Ammon's horn (tissue), 1 donor: ENCODE measurements at places on chromosomes 16 and 17.

GRCh38 chr16:85086347-85087291 is 25.7 kb downstream of the CIBAR2 start:
- peak; percentile 57 for DNase-seq

- DNase-seq: no peak
Measured at GRCh38 chr17:77862890-77863813, 95.4 kb upstream of the TNRC6C start.

DNA sequence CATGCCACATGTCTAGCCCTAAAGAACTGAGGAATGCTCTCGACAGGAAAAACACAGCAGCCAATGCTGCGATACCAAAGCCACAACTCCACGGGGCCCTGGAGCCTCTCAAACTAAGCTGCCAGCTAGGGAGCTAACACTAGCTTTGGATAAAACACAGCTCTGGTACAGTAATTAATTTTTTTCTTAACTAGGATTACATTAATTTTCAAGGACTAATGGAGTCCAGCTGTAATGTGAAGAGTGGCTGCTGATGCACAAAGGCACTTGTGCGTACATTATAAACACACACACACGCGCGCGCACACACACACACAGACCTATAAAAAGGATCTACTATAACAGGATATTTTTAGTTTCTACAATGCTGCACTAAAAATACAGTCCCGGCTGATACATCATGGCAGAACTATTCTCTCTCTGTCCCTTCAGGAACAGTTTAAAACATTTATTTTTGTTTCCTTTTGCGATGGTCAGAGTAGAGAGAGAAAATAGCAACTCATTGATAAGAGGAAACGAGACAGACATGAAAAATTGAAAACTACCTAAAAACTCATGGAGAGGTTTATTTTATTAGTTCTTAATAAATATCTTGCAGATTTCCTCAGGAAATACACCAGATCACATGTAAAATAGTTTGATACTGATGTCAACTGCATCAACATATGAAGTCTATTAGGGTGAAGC is 88.5 kb downstream of the SMG6 start:
- DNase-seq: no peak

DNA sequence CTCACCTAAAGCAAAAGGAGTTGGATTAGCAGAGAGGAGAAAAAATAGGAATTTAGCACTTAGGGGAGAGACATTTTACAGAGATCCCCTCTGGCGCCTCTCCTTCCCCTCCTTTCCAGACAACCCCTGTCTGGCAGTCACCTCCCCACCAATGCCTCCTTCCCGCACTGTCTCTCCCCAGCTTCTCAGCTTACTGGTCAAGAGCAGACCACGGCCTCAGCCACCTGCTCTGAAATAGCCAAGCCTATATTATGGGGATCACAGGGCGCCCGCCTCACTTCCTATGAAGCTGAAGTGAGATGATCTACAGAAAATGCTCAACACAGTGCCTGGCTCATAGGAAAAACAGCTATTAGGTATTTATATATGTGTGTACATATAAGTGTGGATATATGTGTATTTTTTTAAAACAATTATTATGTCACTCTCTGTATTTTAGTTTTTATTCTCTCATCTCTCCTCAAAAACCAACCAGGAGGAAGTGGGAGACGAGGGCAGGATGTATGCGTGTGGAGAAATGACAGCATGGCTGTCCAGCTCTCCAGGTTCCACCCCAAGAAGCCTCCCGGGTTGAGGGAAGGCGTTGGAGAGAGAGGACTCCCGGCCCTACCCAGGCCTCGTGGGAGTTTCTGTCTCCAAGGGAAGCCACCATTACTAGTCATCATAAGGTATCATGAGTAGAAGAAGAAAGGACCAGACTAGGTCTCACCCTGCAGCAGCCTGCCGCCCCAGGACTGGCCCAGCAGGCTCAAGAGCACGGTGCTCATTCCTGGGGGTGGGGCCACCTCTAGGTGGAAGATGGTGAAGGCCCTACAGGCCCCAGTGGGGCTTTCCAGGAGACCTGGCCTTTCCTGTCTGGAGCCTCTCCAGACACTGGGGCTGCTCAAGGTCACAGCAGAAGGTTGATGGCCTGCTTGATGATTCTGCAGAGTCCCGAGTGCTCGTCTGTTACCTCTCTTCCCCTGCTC is 27.2 kb downstream of the MAP3K14 start:
- no peak for DNase-seq

DNA sequence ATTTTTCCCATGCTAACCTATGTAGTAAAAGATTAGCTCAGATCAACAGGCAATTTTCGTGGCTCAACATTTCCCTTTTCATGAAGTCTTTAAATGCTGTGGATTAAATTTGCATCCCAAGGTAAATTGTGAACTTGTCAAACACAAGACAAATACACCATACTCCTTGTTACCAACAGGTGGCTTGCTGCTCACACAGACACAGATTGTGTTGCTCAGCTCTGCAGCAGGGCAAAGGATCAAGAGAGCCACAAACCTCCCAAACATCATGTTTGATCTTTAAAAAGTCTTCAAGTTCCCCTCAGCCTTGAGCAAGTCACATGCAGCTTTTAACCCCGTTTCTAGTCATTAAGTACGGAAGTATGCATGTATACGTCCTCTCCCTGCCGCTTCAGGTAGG is 119.6 kb upstream of the CNTNAP4 start:
- DNase-seq: no peak

- DNase-seq: no peak
Measured at GRCh38 chr16:10332241-10332640, 53.6 kb upstream of the ATF7IP2 start.

- no peak for DNase-seq
Measured at GRCh38 chr17:62587554-62587953, 39.9 kb upstream of the MRC2 start.

- no peak for DNase-seq
Measured at GRCh38 chr17:57234061-57234738, 22.1 kb upstream of the MSI2 start.

DNA sequence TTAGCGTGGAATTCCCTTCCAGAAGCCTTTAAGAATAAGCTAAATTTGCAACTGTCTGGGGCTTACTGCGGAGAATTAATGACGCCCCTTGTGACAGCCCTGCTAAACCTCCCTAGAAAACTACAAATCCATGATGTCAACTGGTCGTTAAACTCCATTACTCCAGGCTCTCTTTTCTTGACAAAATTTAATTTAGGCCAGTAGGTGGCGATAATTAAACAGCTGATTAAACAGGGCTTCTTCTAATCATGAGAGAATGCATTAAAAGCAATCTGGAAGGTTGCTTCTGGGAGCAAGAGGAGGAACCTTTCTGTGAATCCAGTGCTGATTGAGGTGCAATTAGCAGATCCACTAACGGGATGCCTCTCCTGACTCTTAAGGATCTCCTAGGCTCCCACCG is 8.1 kb upstream of the NLRP1 start:
- DNase-seq: peak; percentile 46

DNA sequence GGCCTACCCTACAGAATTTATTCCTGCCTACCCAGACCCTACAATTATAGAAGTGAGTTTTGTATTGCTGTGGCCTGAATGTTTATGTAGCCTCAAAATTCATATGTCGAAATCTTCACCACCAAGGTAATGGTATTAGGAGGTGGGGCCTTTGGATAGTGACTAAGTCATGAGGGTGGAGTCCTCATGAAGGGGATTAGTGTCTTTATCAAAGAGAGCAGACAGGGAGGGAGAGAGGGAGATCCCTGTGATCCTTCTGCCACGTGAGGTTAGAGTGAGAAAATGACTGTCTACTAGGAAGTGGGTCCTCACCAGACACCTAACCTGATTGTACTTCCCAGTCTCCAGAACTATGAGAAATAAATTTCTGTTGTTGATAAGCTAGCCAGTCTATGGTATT is 981 bp upstream of the DUXB start:
- no peak for DNase-seq

GRCh38 chr16:66859397-66860068 is 15.3 kb downstream of the CA7 start:
- no peak for DNase-seq

- DNase-seq: no peak
Measured at GRCh38 chr17:40430272-40431230, 12.7 kb upstream of the IGFBP4 start.

DNA sequence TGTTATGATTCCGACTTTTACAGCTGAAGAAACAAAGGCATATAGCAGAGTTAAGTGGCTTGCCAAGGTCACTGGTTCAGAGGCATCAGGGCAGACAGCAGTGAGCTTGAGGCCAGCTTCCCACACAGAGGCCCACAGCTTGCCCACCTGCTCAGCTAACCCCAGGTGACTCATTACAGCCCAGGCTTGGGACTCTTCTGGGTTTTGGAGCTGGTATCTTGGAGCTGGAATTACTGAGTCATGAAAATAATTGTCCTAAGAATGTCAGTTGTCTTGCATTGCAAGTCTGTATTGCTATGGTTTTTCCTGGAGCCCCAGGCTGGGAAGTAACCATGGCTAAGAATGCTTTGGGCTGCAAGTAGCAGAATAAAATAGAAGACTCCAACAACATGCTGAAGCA is 32.4 kb upstream of the IRX3 start:
- no peak for DNase-seq

- DNase-seq: peak; percentile 28
Measured at GRCh38 chr16:48279199-48279598, 31.9 kb upstream of the ABCC11 start.

DNA sequence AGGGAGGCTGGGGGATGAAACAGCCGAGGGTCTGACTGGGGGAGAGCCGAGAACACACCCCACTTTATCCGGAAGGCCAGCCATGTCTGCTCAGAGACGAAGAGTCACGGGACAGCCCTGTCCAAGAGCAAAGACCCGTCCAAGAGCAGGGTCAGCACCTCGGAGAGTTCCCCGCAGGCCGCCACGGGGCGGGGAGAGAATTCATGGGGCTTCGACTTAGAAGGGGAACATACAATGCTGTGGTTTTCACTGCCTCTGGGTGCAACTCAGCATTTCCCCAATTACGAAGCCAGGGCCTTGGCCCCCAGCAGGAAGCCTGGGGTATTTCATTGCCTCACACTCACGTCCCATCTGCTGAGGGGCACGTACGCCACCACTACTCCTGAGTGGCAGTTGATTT is 59.3 kb downstream of the JPH3 start:
- DNase-seq: no peak

GRCh38 chr16:70780546-70780945 is 20.4 kb downstream of the VAC14 start:
- DNase-seq: no peak

GRCh38 chr16:57884655-57885133 is 82.4 kb upstream of the KIFC3 start:
- no peak for DNase-seq

- DNase-seq: no peak
Measured at GRCh38 chr17:82367724-82368524, 3.6 kb upstream of the UTS2R start.

DNA sequence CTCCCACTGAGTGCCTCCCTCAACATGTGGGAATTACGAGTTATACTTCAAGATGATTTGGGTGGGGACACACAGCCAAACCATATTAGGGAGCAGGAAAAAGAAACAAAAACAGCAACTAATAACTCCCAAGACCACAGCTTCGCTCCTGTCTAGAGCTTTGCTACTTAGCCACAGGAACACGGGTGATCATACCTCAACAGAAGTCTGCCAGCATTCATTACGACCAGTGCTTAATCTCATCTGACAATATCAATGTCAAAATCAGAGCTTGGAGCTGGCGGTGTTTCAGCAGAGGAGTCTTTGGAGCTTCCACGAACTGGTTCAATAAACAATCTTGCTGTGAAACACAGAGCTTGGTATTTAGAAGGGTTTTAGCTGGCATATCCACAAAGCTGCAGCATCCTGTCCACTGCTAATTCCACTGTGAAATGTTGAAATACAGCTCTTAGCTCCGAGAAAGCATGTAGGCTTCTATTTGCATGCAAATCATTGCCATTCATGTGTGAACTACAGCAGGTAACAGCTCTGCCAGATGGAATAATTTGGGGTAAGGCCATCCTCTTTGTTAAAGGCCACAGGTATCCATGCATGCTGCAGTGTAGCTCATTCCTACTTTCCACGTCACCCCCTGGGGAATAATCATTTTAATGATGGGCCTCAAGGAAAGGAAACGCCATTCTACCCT is 128.4 kb upstream of the GOT2 start:
- no peak for DNase-seq

GRCh38 chr16:48608452-48608851 is 1.5 kb downstream of the N4BP1 start:
- no peak for DNase-seq

DNA sequence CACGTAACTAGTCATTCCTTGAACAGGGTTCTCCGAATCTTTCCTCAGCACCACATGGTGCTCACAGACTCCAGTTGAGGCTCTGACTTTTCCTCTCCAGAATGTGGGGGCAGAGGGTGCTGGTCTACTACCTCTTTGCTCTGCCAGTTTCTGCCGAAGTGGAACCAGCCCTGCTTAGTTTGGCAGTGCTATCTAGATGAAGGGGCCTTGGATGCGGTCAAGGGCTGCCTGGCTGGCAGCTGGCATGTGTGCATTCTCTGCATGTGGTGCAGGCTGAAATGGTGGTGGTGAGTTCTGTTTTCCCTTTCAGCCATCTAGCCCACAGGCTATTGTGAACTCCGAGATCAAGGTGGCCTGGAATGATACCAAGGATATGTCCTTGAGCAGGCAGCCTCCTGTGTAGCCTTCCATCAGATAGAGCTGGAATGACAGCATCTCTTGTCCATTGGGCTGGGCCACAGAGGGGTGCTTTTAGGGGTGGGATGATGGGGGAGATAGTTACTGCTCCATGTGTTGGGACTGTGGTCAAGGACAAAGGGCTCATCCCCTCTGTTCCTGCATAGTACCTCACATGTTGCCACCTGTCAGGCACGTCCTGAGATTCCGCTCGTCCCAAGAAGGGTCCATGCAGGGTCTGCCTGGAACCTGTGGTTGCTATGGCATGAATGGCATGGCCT is 2.0 kb downstream of the DYNLL2 start:
- DNase-seq: no peak

GRCh38 chr16:85959686-85960085 is 60.7 kb downstream of the IRF8 start:
- DNase-seq: no peak

GRCh38 chr17:61378658-61379456 is 20.8 kb upstream of the TBX2 start:
- DNase-seq: no peak

GRCh38 chr17:8940866-8941471 is 24.5 kb downstream of the PIK3R5 start:
- DNase-seq: no peak

- DNase-seq: no peak
Measured at GRCh38 chr17:51230306-51230705, 29.5 kb downstream of the MBTD1 start.

DNA sequence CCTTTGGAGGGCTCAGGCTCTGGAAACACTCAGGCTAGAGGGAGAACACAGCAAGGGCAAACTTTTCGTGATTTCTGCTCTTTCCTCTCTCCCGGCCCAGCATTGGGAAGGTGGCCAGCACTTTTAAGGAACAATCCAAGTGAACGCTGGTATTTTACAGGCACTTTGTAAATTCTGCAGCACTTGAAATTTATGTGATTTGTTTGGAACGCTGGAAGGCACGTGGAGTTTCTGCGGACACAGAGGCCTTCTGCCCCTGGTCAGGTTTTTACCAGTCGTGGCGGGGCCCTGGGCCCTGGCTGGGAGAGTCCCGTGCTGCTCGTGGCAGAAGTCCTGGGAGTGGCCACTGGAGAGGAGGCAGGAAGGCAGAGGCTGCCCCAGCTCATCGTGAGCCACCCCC is 188.6 kb downstream of the ENGASE start:
- no peak for DNase-seq

- DNase-seq: no peak
Measured at GRCh38 chr17:80804466-80804865, 187.2 kb upstream of the CHMP6 start.
